NCI-H460 (cell line): ENCODE measurements at places on chromosomes 16 and 17.

- DNase-seq, result no peak
Measured at GRCh38 chr16:85652431-85653221, 36.1 kb downstream of the GINS2 start.

DNA sequence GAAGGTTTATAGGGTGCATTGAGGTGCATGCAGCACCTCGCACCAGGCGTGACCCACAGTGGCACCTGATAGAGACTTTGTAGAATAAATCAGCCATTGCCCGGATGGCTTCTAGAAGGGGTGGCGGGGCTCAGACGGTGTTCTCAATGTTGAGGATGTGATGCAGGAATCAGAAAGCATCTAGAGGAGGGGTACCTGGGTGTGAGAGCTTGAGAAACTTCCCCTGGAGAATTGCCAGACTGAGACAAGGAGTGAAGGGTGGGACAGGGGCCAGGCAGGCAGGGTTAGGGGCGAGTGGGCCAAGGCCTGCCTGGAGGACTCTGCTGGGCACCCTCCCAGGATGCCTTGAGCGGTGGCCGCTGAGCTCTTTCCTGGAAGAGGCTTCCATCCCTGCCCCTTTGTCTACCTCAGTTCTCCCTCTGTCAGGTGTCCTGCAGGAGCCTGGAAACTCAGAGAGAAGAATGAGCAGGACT is 9.3 kb upstream of the ADGRG1 start:
- no peak for DNase-seq

DNA sequence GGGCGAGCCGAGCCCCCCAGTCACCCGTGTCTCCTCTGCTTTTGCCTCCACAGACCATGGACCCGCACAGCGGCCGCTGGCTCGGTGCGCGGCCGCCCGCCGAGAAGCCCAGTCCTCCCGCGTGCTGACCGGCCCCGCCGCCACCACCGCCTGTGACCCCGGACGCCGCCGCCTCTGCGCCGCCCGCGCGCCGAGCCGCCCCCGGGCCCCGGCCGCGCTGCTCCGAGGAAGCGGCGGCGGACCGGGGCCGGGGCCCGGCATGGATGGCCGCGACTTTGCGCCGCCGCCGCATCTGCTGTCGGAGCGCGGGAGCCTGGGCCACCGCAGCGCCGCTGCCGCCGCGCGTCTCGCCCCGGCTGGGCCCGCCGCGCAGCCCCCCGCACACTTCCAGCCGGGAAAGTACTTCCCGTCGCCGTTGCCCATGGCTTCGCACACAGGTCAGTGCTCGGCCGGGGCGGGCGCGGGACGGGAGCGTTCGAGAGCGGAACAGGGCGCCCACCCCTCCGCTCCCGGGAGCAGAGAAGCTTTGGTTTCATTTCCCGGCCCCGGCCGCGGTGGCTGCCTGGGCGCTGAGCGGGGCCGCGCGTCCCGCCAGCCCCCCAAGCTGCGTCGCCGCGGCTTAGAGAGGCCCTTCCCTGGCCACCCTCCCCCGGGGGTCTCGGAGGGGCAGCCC is 4.4 kb downstream of the BAHCC1 start:
- no peak for DNase-seq

DNA sequence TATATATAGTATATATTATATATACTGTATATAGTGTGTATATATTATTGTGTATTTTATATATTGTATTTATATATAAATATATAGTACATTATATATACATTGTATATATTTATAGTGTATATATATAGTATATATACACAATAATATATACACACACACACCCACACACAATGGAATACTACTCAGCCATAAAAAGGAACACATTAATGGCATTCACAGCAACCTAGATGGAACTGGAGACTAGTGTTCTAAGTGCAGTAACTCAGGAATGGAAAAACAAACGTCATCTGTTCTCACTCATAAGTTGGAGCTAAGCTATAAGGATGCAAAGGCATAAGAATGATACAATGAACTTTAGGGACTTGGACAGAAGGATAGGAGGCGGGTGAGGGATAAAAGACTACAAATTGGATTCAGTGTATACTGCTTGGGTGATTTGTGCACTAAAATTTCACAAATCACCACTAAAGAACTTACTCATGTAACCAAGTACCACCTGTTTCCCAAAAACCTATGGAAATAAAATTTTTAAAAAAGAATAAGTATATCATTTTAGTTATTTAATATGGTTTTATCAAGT is 201.9 kb upstream of the CDH11 start:
- no peak for DNase-seq

- DNase-seq, result no peak
Measured at GRCh38 chr17:21376081-21376758, at the start of gene KCNJ12. TSS of gene KCNJ12 (plus strand) at chr17:21376357. CDS start at chr17:21415343, 38,986 bp downstream.
